ENCODE measurements at places on chromosomes 6 and 20.

- DNase-seq = no peak
Observed at GRCh38 chr6:14036911-14037310, 80.7 kb upstream of the CD83 start.

DNA sequence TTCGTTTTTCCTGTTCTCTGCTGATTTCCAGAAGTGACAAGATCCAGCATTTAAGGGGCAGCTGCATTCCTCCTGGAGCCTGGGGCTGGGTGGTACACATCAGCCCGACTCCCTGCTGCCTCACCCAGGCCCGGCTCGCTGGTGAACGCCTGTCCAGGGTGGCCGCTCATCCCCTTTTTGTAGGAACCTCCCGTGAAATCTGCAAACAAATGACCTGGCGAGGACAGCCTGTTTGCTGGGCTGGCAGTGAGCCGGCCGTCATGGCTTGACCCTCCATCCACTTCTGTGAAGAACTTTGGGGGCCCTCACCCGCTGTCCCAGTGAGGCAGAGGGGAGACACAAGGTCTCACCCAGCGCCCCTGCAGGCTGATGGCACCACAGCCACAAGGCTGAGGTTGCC, 39.0 kb downstream of the PYGB start:
- no peak for DNase-seq

DNA sequence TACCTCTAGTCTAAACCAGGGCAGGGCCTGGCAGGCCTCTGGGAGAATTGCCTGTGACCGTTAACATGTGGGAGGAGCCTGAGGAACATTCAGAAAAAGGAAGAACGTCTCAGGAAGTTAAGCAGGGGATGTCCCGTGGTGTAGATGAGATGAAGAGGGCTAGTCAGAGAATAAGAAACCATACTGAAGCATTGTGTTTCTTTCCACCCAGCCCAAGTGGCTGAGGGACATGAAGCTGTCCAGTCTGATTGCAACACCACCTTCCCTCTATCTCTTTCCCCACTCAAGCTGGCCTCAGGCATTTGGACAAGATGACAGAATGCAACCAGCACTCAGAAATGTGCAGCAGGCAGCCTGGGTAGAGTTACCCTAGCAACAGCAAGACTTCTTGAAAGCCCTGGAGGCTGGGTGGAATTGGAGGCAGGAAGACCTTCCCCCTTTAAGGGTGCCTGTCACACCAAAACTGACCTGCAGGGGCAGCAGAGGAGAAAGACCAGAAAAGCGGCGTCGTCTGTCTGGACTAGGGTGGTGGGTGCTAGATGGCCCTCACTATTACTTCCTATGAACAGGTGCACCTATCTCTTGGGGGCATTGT, 186.1 kb downstream of the UNC5CL start:
- no peak for DNase-seq

DNA sequence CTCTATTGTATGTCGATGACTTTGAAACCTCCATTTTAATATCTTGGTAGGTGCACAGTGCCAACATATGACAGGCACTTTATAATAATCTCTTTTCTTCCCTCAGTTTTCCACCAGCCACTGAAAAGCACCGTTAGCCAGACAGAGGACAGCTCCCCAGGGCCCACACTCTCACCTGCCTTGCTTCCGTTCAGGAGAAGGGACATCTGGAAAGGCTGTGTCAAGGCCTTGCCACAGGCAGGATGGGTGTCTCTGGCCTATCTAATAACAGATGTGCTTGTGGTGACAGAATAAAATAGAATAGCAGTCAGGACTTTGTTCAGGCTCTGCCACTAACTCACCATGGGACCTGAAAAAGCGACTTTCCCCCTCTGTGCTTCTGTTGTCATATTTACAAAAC, 75.5 kb upstream of the CCDC167 start:
- DNase-seq = no peak

DNA sequence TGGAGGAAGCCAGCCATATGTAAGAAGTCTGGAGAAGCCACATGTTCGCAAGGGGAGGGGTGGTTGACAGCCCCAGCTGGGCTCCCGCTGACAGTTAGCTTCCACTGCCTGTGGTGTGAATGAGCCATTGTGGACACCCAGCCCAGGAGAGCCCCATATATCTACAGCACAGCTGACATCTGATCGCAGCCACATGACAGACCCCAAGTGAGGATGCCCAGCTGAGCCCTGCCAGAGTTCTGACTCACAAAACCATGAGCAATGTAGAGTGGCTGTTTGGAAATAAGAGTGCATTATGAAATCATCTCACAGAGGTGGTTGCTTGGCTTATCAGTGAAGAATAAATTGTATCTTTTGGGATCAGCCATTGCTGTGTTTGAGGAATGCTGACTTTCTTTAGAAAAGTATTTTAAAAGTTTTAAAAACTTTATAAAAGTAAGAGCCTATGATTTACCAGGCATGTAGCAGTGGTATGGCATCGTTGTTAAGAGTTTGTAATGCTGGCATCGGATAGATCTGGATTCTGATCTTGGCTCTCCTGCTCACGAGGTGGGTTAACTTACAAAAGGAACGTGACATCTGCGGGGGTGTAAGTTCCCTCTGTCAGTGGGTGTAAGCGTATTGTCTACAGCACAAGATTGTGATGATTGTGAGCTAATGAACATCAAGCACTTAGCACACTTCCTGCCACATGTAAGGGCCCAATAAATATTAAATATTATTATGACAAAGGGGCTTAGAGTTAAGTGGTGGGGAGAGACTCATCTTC, 24.1 kb downstream of the CFAP61 start:
- no peak for DNase-seq

GRCh38 chr6:31397901-31398525, 5.4 kb upstream of the MICA start:
- DNase-seq = no peak

GRCh38 chr20:25218492-25218891, 23.0 kb downstream of the ENTPD6 start:
- DNase-seq = no peak

GRCh38 chr6:99287523-99287922, 62.0 kb downstream of the FAXC start:
- no peak for DNase-seq

- no peak for DNase-seq
Observed at GRCh38 chr20:25273541-25274358, 25.9 kb downstream of the PYGB start.

DNA sequence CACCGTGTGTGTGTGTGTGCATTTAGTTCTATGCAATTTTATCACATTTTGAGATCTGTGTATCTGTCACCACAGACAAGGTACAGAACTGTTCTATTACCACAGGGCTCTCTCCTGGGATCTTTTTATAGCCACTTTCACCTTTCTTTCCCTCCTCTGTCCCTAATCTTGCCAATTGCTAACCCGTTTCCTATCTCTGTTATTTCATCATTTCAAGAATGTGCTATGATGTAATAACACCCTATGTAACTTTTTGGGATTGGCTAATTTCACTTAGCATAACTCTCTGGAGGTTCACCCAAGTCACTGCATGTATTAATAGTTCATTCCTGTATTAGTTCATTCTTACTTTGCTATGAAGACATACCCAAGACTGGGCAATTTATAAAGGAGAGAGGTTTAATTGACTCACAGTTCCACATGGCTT, 657.7 kb downstream of the QKI start:
- no peak for DNase-seq

GRCh38 chr6:15870333-15871043, 207.7 kb upstream of the DTNBP1 start:
- DNase-seq = no peak

DNA sequence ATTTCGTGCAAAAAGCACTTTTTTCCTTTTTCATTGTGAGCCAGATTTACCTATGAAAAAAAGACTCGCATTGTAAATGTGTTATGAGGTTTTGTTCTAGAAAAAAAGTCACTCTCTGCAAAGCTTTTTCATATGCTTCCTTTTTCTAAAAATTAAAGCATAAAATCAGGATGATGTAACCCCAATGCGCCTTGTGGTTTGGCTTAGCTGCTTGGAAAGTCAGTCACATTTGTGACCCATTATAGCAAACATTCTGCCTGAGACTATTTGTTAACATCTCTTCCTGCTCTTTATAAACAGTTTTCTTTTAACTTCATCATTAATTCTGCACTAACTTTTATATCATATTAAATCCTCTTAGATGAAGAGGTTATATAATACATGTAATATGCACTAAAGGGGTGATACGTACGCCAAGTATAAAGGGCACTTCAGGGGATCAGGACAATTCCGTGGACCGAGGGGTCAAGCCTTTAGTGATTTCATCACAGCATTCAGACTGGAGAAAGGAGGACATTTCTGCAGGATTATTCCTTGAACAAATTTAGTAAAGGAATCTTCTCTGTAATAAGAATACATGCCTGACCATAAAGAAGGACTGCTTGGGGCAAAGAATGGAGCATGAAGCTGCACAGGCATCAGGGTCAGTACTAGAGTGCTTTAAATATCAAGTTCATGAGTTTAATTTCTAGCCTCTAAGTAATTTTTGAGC, 48.1 kb upstream of the SMLR1 start:
- DNase-seq = no peak

- no peak for DNase-seq
Observed at GRCh38 chr6:37485291-37485702, 14.4 kb downstream of the CCDC167 start.

GRCh38 chr6:5520796-5521195, 259.5 kb downstream of the FARS2 start:
- no peak for DNase-seq

DNA sequence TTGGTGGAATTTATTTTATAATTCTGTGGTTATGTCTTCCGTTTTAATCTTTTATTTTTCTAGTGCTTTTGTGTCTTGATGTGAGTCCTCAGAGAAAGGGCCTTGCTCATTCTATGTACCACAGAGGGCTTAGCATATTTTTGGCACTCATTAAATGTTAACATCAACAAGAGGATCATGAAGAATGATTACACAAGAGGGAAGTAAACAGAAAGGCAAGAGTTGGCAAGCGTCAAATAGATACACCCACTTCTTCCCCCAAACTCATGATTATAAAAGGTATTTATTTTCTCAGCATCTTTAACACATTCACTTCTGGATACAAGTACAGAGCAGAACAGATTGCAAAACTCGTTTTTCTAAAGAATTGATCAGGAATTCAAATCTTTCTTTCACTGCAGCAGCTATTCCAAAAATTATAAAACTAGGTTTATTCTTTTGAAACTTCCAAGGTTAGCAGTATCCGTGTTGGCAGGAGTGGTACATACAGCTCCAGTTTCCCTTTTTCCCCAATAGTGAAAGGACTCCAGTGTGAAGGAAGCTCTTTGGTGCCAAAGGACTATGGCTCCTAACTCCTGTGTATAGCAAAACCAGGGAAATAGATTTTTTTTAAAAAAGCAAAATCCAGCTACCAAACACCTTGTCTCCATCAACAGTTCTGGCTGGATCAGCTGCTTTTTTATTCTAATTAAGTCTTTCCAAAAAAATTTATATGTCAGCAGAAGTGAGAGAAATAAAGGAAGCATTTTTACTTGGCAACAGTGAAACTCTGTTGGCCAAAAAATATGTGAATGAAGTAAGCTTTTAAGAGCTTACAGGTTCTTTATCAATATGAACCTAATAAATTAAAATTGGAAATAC, 221.9 kb downstream of the ADGRG6 start:
- DNase-seq = no peak

- DNase-seq = no peak
Observed at GRCh38 chr6:148846778-148847761, 100.2 kb downstream of the UST start.

- DNase-seq = no peak
Observed at GRCh38 chr6:2990248-2990931, 9.3 kb upstream of the NQO2 start.

GRCh38 chr6:156190270-156190669, 586.9 kb upstream of the ARID1B start:
- no peak for DNase-seq

- DNase-seq = no peak
Observed at GRCh38 chr6:17045581-17046322, 56.1 kb upstream of the STMND1 start.

GRCh38 chr6:33713786-33714185, 2.3 kb upstream of the UQCC2 start:
- DNase-seq = no peak

- no peak for DNase-seq
Observed at GRCh38 chr6:132887204-132887603, 72.8 kb downstream of the RPS12 start.

GRCh38 chr20:48006036-48006833, 221.0 kb upstream of the SULF2 start:
- no peak for DNase-seq

DNA sequence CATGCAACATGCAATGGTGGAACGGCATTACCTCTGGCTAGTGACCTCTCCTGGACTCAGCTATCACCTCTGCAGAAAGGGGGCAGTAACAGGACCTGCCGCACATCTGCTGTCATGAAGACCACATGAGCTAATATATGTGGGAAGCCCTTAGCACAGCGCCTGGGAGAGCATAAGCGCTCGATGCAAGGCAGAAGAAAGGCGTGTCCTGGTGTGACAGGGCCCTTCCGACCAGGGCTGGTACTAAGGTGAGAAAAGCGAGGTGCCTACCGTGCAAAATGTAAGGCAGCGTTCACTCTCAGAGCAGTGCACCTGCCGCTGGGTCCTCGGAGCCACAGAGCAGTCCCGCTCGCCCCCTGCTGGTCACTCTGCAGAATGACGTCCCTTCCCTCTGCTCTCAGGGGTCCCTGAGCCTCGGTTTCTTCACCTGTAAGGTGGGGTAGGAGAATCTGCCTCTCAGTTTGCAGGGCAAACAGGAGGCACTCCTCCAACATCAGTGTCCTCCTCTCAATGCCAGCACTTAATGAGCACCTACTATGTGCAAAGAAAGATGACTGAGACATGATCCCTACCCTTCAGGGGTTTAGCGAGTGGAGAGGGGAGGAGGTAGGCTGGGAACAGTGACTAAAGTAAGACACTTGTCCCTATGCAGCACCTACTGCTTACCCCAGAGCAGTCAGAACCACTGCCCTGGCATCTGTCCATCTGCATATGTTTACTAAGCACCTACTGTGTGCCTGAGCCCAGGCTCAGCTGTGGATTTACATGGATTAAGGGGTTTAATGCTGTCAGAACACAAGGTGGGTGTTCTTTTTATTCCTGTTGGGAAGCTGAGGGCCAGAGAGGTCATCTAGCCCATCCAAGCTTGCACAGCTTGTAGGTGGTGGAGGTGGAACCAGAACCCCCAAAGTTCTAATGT, 41.1 kb upstream of the PTGIS start:
- DNase-seq = peak; percentile 76

DNA sequence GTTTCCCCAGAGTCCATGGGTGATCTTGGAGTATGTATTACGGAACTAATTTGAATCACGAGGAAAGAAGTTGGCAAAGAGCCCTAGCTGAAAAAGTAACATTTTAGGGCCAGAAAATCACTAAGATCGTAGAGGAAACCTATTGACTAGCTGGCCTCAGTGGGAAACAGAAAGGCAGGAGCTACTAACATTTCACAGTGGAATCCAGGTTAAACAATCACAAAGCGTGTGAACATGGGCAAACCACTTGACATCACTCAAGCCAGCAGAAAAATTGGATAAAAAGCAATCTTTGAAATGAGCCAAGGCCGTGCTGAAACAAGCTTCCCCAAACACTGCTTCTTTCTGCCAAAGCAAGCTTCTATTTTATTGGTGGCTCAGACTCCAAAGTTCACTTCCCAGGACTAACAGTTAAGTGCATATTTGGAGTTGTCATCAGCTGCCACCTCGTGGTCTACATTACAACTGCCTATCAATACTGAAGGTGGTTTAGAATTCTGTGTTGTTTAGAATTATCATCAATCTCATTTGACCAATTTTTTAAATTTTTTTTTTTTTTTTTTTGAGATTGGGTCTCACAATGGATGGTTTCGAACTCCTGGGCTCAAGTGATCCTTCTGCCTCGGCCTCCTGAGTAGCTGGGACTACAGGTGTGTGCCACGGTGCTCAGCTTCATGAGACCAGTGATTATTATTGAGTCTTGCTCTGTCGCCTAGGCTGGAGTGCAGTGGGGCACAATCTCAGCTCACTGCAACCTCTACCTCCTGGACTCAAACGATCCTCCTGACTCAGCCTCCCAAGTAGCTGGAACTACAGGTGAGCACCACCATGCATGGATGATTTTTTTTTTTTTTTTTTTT, 10.6 kb downstream of the RPS10 start:
- DNase-seq = peak; percentile 30
